ENCODE measurements at places on chromosomes 5 and 9.

- DNase-seq = no peak
These were observed 136.4 kb downstream of the SLF1 start for GRCh38 chr5:94754824-94755223.

GRCh38 chr9:4665357-4665756, 923 bp downstream of the SPATA6L start:
- no peak for DNase-seq

- DNase-seq = no peak
These were observed 353.3 kb downstream of the GADD45G start for GRCh38 chr9:89958086-89958485.

DNA sequence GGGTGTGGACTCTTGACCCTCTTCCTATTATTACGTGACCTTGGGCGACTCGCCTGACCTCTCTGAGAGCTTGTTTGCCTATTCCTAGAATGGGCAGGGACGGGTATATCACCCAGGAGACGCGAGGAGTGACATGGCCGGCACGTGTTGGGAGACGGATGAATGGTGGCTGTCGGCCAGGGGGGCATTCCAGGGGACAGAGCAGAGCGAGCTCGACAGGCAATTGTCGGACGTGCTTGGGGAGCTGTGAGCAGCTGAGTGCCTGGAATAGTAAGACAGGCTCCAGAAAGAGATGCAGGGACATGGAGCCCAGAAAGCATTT, 29.3 kb upstream of the UNC5A start:
- DNase-seq = no peak

DNA sequence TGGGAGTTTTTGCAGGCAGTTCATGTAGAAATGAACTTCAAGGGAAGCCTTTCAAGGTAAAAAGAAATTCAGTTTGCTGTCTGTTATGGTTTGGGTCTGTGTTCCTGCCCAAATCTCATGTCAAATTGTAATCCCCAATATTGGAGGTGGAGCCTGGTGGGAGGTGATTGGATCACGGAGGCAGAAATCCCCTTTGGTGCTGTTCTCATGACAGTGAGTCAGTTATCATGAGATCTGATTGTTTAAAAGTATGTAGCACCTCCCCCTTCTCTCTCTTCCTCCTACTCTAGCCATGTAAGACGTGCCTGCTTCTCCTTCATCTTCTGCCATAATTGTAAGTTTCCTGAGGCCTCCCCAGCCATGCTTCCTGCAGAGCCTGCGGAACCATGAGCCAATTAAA, 341.4 kb downstream of the ARHGEF28 start:
- DNase-seq = no peak

DNA sequence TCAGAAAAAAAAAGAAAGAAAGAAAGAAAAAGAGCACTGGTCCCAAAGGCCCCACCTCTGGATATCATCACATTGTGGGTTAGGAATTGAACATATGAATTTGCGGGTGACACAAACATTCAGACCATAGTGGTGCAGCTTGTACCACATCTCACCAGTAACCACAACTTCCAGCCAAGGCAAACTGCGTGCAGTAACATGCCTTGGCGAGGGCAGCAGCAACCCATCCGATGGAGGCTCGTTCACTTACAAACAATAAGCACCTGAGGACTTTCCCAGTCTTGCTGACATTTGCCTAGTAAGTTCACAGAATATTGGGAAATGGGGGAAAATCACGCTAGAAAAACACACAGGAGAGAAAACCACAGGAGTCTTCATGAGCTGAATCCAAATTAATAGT, 508.1 kb downstream of the ZNF608 start:
- DNase-seq = no peak

DNA sequence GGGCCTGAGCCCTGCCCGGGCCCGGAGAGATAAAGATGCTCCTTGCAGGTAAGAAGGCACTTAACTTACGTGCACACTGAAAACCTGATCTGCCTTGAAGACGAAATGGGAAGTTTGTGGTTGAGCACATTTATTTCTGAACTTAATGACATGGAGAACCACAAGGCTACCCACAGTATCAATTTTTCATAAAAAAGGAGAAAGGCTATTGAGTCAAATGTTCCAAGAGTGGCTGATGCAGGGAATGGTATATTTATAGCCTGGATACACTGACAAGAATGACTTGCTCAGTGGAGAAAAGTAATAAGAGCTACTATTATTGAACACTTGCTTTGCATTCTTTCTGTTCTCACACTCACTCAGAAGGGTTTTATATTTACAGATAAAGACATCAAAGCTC, 419.3 kb downstream of the ACTL7B start:
- DNase-seq = no peak

DNA sequence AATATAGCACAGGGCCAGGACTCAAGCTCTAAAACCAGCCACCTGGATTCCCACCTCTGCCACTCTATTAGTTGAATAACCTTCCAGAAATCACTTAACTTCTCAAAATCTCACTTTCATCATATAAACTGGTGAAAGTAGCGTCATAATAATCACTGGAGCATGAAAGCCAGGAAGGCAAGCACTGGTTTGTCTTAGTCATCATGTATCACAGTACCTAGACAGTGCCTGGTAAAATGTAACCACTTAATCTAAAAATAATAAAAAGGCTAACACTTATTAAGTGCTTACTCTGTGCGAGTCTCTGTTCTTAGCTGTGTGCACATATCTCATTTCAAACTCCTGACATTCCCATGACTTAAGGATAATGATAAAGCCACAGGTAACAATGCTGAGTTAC, 109.4 kb downstream of the ASTN2 start:
- no peak for DNase-seq

- DNase-seq = no peak
These were observed 98.9 kb downstream of the MELK start for GRCh38 chr9:36671561-36671960.

- DNase-seq = no peak
These were observed 489.6 kb downstream of the MAN2A1 start for GRCh38 chr5:110179321-110179720.

- no peak for DNase-seq
These were observed 18.8 kb downstream of the ADAM19 start for GRCh38 chr5:157556615-157557418.

DNA sequence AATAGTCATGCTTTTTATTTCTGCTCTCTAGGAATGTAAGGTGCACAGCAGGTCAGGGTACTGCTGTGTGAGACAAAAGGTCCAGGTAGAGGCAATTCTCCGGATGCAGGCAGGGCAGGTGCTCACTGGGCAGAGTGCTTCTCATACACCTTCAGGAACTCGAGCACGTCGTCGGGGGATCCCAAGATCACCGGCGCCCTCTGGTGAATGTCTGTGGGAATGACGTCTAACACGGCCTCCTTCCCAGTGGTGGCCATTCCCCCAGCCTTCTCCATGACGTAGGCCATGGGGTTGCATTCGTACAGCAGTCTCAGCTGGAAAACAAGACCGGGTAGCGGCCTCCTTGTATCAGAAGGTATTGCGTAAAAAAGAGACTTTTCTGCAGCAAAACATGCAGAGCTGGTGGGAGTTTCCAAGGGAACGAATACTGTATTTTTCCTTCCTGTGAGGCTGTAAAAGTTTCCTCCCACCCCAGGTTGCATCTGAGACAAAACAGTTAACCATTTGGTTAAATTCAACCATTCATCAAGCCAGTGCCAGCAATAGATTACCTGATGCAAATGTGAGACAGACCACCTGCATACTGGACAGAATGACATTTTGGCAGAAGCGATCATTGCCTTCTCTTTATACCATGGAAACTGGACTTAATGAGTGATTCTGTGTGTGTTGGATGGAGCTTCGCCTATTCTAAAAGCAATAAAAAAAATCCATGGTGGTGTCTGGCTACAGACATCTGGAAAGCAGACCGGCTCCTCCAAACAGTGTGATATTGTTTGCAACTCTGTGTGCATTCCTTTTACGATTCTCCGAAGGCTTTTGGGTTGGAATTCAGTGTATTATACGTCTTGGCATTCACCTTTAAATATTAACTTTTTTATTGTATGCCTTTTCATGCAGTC, 9.9 kb upstream of the FBP2 start:
- peak; percentile 79 for DNase-seq

- no peak for DNase-seq
These were observed 83.2 kb downstream of the AK8 start for GRCh38 chr9:132794730-132795380.

- DNase-seq = no peak
These were observed 112.8 kb upstream of the ELL2 start for GRCh38 chr5:96074460-96074859.

DNA sequence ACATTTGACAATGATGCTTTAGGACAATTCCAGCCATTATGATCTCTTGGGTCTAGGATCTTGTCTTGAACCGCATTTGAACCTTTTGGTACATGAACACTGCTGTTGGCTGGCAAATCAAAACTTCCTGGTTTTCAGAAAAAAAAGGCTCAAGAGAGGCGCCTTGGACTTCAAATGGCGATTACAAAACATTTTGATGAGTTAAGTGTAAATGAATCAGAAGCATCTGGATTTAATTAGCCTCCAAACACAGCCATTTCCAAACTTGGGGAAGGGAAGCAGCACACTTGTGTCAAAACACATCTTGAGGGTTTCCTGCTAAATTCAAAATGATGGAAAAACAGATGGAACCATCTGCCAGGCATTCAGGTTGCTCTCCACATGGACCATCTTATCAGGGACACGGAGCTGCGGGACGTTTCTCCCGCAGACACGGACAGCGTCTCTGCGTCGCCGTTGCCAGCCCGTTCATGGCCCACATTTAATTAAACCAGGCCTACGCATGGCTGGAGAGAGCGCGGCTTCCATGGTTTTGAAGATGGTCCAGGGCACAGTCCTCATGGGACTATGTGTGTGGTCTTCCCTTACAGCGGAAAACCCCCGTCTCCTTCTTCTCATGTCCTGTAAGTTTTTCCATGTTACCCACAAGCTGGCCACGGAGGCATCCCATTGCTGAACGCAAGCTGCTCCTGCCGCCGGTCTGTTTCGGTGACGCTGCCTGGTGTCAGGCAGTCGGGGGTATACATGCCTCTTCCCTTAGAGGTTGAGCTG, 55.8 kb upstream of the PTCH1 start:
- no peak for DNase-seq

GRCh38 chr9:12956261-12956660, 181.4 kb downstream of the LURAP1L start:
- DNase-seq = no peak

DNA sequence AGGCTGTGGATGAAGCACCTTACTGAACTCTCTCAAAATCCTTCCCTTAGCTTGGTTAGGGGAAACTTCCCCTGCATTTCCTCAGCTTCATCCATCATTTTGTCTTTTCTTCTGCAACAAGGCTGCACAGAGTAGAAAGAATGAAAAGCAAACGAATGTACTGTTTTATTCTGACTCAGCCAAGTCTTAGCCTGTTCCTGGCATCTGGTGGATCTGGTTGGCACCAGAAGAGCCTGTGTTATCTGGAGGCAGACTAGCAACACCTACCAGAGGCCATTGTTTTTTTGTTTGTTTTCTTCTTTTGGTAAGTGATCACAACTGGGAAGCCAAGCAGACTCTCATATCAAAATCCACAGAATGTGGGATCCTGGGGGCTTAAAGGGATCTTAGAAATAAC, 200.7 kb downstream of the FANCC start:
- DNase-seq = no peak

Measured in stimulated activated CD4-positive, alpha-beta T cell treated with anti-CD3 and anti-CD28 coated beads, Interleukin-2, amount 100 ng/mL, for 24 hours (primary cell).